ENCODE measurements at places on chromosomes 16 and 17.

DNA sequence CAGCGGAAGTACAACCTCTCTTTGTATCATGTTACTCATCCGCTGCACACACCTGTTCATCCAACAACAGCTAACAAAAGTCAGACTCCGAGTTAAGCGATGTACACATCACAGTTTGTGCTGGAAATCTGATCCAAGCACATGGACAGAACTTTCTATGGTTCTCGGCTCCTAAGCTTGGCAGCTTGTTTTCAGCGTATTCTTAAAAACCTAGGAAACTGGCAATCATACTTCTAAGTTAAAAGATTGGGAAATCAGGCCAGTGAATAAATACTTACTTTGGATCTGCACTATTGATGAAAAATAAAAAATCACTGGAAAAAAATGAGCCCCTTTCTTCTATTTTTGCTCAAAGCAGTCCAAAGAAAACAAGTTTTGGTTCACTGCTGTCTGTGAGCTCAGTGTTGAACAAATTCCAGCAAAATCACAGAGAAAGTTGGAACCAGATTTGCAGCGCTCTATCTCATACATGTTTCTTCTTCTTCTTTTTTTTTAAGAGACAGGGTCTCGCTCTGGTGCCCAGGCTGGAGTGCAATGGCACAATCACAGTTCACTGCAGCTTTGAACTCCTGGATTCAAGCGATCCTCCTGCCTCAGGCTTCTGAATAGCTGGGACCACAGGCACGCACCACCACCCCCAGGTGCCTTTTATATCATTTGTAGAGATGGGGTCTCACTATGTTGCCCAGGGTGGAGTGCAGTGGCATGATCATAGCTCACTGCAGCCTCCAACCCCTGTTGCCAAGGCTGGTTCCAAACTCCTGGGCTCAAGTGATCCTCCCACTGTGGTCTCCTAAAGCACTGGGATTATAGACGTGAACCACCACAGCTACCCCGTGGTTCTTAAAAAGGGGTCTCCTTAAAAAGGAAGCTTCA, 71.6 kb upstream of the CREBBP start:
- no peak for DNase-seq

GRCh38 chr17:74192950-74193781, 10.3 kb upstream of the RPL38 start:
- no peak for DNase-seq

DNA sequence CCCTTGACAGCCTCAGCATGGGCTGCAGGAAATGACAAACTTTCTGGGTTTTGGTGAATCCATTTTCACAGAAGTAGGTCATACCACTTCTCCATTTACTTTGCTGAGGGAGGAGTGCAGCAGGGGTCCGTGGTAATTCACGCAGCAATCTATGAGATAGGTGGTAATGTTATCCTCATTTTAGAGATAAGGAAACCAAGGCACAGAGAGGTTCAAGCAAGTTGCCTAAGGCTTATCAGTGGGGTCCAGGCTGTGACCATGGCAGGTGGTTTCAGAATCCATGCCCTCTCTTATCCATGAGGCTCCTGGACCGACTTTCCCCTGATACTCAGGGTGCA, 12.6 kb downstream of the TBX4 start:
- DNase-seq: no peak

- no peak for DNase-seq
Measured at GRCh38 chr16:17211797-17212196, 259.0 kb downstream of the XYLT1 start.

DNA sequence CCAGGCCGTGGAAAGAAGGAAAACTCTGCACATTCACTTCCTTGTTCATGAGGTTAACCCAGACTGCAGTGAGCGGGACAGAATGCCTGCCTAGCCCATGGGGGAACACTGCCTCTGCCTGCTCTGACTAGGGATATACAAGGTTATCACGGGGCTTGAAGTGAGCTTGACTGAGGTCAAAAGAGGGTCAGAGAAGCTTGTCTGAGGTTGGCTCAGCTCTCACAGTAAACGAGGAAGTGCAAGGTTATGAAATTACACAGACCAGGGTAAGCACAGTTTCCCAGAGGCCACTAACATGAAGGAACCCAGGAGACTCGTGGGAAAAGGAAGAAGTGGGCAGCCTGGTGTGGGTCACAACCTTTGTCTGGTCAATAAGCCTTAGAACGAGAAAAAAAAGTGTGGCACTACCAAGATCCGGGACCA, 28.7 kb downstream of the HIC1 start:
- no peak for DNase-seq

GRCh38 chr17:12247761-12248160, 227.1 kb downstream of the MAP2K4 start:
- DNase-seq: no peak

GRCh38 chr16:79466111-79466510, 134.4 kb downstream of the MAF start:
- no peak for DNase-seq

All from NCI-H1930 (cell line).